Activated T-cell treated with anti-CD3 and anti-CD28 coated beads for 1 hour (primary cell): ENCODE measurements at places on chromosomes 1 and 21.

GRCh38 chr1:222314839-222315238, 233.1 kb downstream of the HHIPL2 start:
- no peak for DNase-seq

GRCh38 chr1:36400514-36400824, 2.8 kb upstream of the LSM10 start:
- no peak for DNase-seq

DNA sequence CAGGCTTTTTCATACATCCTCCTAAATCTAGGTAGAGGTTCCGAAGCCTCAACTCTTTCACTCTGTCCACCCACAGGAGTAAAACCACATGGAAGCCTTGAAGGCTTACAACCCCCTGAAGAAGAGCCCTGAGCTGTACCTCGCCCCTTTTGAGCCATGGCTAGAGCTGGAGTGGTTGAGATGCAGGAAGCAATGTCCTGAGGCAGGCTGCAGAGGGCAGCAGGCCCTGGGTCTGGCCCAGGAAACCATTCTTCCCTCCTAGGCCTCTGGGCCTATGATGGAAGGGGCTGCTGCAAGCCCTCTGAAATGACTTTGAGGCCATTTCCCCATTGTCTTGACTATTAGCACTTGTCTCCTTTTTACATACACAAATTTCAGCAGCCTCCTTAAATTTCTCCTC, 1503.0 kb downstream of the KCNT2 start:
- no peak for DNase-seq

GRCh38 chr21:23281917-23282316, 2283.7 kb downstream of the NCAM2 start:
- DNase-seq, result no peak

- DNase-seq, result peak; percentile 51
These were observed 145.0 kb downstream of the DHRS3 start for GRCh38 chr1:12472798-12473551.

DNA sequence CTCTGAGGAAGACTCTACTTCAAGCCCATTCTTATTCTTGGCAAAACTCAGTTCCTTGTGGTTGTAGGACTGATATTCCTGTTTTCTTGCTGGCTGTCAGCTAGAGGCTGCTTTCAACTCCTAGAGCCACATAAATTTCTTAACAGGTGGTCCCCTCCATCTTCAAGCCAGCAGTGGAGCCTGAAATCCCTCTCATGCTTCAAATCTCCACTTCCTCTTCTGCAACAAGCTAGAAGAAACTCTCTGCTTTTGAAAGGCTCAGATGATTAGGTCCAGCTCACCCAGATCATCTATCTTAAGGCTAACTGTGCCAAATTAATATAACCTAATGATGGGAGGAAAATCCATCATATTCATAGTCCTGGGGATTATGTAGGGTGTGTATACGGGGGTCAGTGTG, 43.2 kb upstream of the CD34 start:
- DNase-seq, result no peak

DNA sequence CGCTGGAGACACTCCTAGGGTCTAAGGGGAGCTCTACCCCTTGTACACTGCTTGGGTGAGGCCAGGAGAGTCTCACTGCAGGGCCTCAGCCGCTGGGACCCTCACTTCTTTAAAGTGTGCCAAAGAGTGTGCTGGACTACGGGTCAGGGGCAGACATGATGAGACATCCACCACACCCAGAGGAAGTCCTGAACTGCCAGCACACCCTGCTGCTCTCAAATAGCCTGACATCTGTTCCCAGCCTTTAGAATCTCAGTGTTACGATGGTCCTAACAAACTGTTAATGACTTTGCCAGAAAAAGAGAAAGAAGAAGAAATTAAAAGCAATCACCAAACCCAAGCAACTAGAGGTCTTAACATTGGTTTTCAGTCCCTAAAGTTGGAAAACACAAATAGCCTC, 49.0 kb downstream of the MRPL37 start:
- DNase-seq, result no peak

- no peak for DNase-seq
These were observed 3.5 kb downstream of the SHISA4 start for GRCh38 chr1:201892211-201892610.

DNA sequence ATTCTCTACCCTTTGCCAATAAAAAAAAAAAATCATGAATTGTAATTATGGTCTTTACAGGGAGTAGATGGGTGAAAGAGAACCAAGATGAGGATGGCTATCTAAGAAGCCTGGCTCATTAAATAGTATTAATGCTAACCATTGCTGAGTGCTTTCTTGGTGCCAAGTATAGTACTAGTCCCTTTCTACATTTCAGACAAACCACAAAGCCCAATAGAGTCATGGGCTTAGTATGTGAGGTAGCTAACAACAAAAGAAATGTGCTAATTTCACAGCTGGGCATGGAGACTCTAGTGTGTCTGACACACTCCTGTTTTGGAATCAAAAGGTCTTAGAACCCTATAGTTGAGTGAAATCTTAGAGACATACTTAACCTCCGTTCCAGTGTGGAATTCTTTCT, 84.5 kb upstream of the ESRRG start:
- DNase-seq, result no peak

- no peak for DNase-seq
These were observed 4.2 kb upstream of the ZNF496 start for GRCh38 chr1:247335882-247336281.

DNA sequence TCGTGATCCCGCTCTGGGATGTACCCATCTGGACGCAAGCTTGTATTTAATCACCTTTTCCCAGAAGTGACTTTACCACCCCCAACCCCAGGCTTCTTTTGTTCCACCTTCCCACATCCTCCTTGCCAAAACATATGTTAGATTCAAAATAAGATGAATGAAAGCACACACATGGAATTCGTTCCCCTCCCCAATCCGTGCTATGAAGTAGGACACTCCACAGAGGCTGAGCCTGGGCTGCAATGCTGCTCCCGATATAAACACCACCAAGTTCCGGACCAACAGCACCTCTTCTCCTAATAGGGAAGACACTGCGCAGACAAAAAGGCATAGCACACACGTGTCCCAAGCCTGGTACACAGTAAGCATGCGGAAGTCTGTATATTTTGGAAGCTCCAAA, 86.1 kb downstream of the CLSTN1 start:
- no peak for DNase-seq

DNA sequence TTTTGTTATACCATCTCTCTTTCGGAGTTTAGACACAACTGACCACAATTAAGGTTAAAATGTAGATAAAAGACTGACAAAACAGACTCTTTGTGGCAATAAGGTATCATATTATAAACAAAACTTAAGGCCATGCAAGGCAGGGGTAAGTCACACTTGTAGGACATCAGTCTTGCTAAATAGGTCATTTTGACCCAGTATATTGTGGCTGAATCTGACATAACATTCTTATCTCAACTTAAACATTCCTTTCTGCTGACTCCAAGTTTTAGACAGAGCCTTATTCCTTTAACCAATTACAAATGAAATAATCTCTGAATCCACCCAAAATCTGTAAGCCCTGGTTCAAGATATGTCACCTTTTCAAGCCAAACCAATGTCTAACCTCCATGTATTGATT, 733.4 kb upstream of the B3GALT2 start:
- DNase-seq, result no peak

GRCh38 chr1:44512313-44512885, 107.3 kb downstream of the RNF220 start:
- no peak for DNase-seq

DNA sequence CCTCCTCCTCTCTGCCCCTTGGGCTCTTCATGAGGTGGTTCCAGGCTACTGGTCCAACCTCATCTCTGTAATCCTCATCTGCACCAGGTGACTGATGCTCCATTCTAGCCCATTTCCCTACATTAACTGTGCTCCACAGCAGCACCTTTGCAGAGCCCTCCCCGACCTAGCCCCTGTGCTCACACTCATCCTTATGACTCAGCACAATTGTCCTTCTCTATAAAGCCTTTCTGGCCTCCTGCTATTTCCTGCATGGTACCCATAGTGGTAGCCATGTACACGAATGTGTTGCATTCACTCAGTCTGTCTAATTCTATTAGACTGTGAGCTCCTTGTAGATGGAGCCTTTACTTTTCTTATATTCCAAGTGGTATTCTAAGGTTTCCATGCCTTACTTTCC, 339.0 kb downstream of the DISC1 start:
- DNase-seq, result no peak

DNA sequence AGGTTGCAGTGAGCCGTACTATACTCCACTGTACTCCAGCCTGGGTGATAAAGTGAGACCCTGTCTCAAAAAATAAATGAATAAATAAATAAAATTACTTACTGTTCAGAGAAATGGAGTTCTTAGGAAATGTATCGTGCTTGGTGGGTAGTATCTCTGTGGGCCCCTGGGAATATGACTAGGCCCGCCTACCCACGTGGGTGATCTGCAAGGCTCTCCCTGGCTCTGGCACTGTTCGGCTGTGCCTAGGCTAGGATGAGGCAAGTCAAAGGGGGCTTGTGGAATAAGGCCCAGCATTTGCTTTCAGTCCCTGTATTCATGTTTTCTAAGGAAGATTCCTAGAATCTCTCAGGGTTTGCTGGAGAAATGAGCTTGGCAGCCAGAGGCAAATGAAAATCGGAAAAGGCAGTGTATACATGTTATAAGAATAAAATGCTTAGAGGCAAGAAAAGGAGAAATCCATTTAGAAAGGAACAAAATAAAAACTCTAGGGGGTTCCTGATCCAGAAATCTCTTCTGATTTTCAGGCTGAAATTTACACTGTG, 4.5 kb upstream of the CSRP1 start:
- no peak for DNase-seq

- no peak for DNase-seq
These were observed 4.2 kb downstream of the HIVEP3 start for GRCh38 chr1:41914516-41914915.

- DNase-seq, result no peak
These were observed 9.2 kb downstream of the POU2F1 start for GRCh38 chr1:167229719-167230385.

GRCh38 chr1:116556289-116557006, 14.4 kb downstream of the CD58 start:
- peak; percentile 45 for DNase-seq

DNA sequence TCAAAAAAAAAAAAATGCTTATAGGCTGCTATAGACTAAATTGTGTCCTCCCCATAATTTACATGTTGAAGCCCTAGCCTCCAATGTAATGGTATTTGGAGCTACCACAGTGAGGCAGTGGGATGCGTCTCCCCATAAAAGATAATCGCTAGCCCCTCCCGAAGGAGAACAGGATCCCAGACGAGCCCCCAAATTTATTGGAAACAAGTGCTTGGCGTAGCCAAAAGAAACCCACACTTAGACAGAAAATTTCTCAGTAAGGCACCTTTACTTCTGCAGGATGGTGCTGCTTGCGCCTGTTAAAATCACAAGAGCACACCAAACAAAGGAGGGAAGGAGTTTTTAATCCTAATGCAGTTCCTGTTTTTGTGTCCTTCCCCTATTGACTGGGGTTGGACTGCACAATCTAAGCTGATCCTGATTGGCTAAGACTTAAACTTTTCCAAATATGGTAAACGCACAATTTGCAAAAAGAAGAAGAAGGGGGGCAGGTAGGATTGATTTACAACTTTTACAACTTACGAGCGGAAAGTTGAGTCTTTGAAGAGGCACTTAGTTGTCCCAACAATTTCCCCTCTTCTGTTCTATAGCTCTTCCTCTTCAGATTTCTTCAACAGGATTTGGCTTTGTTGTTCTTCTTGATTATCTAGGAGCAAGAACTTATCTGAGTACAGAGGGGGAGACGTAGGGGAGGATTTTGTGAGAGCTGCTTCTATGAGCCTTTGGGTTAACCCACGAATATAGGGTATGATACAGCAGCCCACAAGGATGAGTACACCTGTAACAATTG, 3.0 kb upstream of the IPP start:
- no peak for DNase-seq

- DNase-seq, result no peak
These were observed 204.7 kb upstream of the ZRANB2 start for GRCh38 chr1:71285529-71285928.

- no peak for DNase-seq
These were observed 15.1 kb downstream of the SH2D2A start for GRCh38 chr1:156801409-156802121.

DNA sequence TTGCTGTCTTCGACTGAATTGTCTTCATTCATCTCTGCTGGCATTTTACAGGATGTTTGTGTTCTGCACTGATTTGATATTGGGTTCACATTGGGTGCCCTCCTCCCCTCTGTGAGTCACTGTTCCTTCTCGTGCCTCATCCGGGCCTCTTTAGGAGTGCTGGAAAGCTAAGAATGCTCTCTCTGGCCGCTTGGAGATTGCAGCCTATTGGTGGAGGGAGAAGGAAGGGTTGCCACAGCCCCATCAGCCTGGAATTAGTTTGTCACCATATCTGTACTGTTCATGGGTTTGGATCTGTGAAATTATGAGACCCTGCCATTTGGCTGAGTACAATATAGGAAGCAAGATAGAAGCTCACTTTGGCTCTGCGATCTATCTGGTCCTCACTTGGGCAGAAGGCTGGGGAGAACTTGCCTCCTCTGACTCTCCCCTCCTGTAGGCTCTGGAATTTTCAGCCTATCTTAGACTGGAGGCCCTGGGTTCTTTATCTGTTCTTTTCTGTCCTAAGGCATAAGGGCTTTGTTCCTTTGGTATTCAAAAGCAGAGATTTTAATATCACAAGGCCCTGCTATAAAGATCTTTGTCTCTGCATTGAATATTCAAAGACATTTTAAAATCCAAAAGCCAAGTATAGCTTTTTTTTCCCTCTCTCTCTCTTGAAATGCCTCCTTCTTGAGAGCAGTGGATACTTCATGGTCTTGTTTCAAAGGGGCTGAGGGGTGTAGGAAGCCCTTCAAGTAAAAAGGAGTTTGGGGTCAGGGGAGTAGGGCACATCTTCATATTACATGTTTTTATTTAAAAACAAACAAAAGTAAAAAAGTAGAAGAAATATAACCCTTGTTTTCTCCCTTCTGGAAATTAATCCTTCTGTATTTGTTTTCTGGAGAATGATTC, 347.9 kb downstream of the ZP4 start:
- no peak for DNase-seq

DNA sequence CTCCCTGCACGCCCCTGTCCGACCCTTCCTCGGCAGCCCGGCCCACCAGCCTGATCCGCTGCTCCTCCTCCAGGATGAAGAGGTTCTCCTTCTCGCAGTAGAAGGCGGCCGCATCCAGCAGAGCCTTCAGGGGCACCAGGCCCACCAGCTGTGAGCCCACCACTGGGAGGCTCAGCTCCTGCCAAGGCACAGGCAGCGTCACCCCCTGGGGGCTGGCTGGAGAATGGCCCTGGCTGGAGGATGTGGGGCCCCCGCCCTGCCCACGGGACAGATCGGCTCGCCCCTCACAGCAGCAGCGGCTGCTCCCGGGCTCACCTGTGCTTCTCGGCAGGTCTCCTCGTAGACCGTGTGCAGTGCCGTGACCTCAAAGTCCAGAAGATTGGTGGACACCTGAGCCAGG, 5.3 kb downstream of the FTCD start:
- DNase-seq, result no peak

- DNase-seq, result peak; percentile 8
These were observed 19.8 kb downstream of the KMO start for GRCh38 chr1:241551759-241552638.

- no peak for DNase-seq
These were observed 79.2 kb downstream of the SGIP1 start for GRCh38 chr1:66613187-66613586.

- no peak for DNase-seq
These were observed 2.0 kb downstream of the PYCR2 start for GRCh38 chr1:225921734-225922709.
